ENCODE measurements at places on chromosomes 16 and 17.

DNA sequence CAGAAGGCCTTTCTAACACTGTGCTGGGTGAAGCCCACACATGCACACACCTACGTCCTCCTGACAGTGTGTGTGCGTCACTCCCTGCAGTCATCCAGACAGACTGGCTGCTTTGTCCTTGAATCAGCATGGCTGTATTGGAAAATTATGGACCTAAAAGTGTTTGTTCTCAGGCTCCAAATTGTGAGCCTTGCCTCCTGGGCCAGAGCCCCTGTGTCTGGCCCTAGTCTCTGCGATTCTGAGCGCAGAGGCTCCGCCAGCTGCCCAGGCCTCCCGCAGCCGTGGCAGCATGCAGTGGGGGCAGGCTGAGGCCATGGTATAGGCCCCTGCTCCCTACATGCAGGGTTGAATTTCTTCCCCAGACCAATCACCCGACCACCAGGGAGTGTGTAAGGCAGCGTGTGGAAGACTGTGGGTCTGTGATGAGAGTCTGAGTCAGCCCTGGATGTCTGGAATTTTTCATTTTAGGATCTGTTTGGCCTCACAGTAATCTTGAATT is 166.9 kb downstream of the LGALS9B start:
- DNase-seq, result peak; percentile 83

GRCh38 chr17:1676401-1676800 is 8.3 kb downstream of the PRPF8 start:
- no peak for DNase-seq

DNA sequence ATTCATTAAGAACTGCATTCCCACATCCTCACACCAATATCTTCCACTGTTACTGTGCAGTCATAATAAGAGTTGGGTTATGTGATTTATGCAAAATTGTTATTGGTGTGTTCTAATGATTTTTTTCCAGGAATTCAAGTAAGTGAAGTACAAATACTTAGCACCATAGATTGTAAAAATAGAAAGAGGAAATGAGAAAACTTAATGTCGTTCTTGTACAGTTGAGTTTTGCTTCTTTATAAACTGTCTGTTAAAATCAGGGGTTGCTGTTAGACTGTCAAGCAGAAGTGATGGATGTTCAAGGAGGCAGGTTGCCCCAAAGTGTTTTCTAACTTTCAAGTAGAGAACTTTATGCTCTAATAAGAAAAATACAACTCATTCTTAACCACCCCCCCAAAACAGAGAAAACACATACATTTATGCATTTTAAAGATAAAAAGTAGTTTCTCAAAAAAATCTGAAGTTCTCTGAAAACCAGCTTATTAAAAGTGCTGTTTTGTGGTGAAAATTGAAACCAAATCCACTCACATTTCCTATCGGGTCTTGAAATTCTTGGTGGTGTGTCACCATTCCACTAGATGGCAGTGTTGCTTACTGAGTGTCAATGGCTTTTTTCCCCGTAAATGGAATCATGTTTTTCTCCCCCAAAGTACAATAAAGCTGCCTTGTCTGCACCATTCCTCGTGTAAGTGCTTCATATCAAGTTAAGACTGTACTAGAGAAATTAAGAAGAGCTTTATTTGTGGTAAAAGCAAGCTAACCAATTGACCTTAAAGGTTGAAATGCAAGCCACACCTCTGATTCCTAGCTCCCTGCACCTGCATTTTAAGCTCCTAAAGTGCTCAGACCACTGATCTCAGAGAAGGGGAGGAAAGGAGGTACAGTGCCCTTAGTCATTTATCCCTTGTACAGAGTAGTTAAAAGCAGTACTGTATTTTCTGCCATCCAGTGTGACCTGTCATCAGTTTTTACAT is 4.7 kb upstream of the IGSF6 start:
- DNase-seq, result no peak

- no peak for DNase-seq
Measured at GRCh38 chr16:84310642-84311041, 16.0 kb downstream of the WFDC1 start.

GRCh38 chr16:79169239-79169638 is 431.3 kb downstream of the MAF start:
- no peak for DNase-seq

DNA sequence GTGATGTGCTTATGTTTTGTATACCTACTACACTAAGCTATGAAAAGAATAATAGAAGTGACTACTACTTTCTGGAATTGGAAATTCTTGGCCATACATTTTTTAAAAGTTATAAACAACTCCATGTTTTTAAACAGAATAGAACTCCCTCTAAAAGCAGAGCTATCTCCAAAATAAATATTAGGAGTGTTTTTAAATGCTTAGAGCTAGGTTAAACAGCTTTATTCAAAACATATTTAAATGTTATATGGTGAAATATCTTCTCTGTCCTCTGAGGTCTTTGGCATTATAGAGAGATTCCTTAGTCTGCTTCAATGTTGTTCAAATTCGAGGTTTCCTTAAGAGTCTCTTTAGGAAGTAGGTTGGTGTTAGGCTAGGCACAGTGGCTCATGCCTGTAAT is 22.9 kb upstream of the PSMC5 start:
- no peak for DNase-seq

DNA sequence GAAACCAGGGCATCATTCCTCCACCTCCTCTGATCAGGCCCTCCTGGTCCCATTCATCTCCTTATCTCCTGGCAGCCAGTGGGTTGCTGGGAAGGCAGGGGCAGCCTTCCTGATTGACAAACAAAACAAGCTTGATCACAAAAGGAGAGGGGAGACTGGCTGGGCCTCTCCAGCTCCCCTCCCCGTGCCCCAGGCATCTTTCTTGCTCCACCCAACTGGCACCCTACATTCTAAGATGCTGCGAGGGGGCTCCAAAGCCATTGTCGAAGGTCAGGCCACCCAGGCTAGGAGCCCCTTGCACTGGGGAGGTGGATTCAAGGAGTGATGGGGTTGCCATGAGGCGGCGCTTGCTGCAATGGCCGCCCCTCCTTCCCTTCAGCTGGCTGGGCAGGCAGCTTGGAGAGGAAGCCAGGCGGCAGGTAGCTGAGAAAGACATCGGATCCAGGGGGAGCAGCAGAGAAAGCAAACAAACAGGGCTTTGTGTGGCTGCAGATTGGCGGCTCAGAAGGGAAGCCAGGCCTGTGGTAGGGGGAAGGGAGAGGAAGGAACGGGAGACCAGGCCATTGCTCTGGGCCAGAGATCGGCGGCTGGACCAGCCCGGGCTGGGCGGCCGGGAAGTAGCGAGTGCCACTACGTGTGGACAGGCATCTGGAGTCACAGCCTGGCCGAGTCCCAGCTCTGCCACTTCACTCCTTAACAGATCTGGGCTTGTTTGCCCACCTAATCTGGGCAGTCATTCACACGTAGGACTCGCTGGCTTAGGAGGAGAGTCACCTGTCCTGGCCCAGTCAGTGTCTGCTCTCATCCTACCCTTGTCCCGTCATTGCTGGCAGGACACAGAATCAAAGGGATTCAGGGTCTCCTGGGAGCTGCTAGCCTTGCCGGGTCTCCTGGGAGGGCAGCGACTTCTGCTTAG is 12.3 kb downstream of the RAI1 start:
- DNase-seq, result no peak

GRCh38 chr16:75025761-75026160 is 26.9 kb downstream of the ZNRF1 start:
- DNase-seq, result no peak

GRCh38 chr17:18182110-18182977 is 1.3 kb upstream of the ALKBH5 start:
- DNase-seq, result no peak

- DNase-seq, result no peak
Measured at GRCh38 chr17:27368980-27369379, 75.1 kb downstream of the WSB1 start.

DNA sequence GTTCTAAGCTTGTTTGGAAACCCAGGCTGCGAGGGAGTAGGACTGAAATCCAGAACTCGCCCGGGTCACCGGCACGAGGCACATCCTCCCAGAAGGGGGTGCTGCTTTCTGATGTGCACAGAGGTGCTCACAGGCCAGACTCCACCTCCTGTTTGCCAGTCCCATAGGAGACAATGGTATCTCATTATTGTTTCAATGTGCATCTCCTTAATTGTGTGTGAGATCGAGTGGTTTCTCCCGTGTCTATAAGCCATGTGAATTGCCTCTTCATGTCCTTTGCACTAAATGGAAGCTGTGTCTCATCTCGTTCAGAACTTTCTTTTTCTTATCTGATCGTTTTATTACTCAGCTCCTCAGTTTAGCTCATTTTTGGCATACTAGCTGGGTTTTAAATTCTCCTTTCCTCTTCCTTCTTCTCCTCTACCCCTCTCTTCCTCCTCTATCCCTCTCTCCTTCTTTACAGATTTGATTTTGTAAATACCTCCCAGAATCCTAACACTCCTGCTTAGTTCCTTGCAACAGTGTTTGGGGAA is 32.1 kb upstream of the PRKCB start:
- no peak for DNase-seq

GRCh38 chr17:82477934-82478333 is 19.4 kb downstream of the NARF start:
- no peak for DNase-seq

DNA sequence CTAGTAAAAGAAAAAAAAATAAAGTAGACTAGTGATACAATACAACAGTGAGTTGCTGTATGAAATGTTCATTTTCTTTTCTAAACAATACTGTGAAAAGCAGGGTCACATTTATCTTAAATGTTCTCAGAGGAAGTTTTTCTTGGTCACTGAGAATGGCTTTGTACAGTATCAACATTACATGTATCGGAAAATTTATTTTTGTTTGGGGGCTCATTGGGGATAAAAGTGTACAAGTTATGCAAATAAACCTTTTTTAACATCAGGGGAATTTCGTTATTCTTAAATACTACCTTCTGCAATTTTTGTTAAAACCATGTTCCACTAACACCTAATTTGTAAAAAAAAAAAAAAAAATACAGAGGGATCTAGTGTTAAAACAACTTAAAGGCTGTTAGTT is 8.7 kb upstream of the ZNF594 start:
- no peak for DNase-seq

DNA sequence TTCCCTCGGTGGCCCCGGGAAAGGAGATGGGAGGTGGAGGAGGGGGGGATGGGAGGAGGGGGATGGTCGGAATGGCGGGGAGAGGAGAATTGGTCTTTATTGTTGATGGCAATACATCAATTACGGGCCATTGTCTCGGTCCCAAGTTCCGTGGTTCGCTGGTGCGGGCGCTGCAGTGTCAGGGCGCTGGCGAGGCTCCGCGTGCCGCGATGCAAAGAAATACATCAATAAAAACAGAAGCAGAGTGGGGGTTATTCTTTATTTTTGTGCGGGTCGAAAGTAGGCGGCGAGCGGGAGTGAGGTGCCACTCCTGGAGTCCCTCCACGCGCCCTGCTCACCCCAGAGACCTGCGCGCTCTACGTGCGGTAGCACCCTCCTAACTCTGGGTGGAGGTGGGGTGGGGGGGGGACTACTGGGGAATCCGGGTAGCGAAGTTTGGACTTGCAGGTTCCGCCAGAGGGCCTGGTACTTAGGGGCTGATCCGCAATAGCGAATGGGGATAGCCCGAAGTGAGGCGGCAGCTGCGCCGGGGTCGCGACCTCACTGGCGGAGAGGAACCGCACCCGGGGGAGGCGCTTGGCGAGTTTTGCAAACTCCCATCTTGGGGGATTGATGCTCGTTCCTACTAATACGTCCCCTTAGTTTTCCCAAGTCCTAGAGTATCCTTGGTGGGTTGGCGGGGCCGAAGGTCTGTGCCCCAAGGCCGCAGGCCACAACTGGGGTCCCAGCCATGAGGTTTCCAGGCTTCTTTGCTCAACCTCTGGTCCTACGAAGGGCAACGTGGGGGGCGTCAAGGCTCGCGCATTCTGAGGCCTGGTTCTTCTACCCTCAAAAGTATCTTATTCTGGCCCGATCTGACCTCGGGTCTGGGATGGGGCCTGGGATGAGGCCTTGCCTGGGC is 3.5 kb upstream of the SALL1 start:
- DNase-seq, result no peak

- DNase-seq, result no peak
Measured at GRCh38 chr16:13063457-13063856, 162.1 kb downstream of the SHISA9 start.

DNA sequence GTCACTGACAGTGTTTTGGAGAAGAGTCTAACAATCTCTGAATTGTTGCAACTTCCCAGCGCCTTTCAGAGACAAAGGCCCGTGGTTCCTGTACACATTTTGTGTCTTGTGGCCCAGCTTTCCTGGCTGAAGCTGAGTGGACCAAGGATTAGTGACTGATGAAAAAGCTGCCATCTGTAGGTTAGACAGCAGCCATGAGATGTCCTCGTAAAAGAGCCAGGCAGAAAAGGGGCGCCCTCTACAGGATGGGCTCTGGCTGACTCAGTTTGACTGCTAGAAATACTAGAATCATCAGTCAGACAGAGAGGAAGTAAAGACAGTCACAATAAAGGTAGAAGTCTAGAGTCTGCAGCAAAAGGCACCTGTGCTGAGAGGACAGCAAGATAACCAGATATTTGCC is 26.5 kb upstream of the NF1 start:
- DNase-seq, result no peak

- DNase-seq, result no peak
Measured at GRCh38 chr16:85936816-85937215, 37.9 kb downstream of the IRF8 start.

DNA sequence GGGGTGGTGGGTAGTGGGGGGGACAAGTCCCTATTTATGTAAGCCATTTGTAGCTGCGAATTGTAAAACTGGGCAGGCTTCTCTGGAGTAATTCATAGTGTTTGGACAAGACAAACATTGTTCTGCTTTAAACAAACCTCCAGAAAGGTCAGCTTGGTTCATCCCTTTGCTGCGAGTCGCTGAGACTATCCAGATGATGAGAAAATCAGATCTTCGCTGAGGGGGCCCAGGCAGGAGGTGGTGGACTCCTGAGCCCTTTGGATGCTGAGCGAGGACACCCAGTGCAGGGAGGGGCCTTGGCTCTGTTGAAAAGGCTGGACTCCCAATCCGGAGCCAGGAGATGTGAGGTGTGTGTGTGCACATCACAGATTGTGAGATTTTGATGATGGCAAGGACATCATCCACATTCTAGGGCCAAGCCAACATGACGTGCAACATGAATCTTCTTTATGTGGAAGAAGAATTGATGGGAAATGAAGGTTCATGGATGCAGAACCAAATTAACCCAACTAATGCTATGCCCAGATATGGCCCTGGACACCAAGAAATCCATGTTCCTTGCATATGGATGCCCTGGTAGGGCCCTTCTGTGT is 15.0 kb upstream of the NTN1 start:
- DNase-seq, result no peak

- no peak for DNase-seq
Measured at GRCh38 chr16:84444476-84444875, 60.0 kb downstream of the MEAK7 start.

GRCh38 chr17:67502151-67502550 is 125.1 kb downstream of the PITPNC1 start:
- DNase-seq, result no peak
